ENCODE measurements at places on chromosomes 12 and 14.

GRCh38 chr14:90049390-90049789, 12.4 kb upstream of the KCNK13 start:
- no peak for DNase-seq

GRCh38 chr12:51122844-51123243, 39.4 kb upstream of the CSRNP2 start:
- DNase-seq: no peak

DNA sequence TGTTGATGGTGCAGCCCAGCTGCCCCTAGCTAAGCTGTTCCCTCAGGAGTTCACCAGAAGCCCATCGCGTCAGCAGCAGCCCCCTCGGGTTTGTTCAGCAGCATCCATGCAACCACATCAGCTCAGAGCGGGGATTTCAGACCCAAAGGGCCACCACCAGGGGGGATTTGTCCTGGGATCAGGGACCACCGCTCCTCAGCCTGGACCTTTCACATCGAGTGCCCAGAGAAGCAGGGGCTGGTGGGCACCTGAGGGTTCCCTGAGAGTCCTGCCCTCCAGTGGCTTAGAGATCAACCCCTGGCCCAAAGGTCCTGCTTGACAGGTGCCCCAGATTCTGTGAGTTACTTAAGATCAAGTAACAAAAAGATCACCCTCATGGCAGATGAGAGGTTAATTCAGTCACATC, 65.9 kb upstream of the C14orf180 start:
- DNase-seq: no peak

DNA sequence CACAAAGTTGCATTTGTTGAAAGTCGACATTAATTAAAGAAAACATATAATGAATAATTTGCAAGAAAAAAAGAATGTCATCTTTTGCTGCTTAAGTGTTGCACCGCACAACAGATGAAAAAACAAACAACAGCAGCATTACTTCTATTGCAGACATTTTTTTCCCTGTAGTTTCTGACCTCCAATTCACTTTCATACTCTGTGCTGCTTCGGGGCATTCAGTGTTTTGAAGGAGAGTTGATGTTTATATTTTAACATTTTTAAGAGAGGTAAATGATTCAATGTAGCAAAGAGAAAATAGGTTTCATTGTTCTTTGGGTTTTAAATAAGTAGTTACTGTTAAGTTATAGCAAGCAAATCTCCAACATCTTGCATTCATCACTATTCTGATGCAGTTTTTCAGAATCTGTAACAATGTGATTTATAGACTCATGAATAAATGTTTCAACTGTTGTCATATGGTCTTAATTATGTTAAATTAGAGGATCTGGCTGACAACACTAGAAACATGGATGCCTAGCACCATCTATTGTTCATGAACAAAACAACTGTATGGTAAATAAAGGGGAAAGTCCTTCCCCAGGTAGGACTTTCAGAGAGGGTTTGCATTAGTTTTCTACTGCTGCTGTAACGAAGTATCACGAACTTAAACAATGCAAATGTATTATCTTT, 168.1 kb downstream of the BCAT1 start:
- peak; percentile 3 for DNase-seq

GRCh38 chr12:128004383-128004938, 262.5 kb upstream of the TMEM132C start:
- no peak for DNase-seq

DNA sequence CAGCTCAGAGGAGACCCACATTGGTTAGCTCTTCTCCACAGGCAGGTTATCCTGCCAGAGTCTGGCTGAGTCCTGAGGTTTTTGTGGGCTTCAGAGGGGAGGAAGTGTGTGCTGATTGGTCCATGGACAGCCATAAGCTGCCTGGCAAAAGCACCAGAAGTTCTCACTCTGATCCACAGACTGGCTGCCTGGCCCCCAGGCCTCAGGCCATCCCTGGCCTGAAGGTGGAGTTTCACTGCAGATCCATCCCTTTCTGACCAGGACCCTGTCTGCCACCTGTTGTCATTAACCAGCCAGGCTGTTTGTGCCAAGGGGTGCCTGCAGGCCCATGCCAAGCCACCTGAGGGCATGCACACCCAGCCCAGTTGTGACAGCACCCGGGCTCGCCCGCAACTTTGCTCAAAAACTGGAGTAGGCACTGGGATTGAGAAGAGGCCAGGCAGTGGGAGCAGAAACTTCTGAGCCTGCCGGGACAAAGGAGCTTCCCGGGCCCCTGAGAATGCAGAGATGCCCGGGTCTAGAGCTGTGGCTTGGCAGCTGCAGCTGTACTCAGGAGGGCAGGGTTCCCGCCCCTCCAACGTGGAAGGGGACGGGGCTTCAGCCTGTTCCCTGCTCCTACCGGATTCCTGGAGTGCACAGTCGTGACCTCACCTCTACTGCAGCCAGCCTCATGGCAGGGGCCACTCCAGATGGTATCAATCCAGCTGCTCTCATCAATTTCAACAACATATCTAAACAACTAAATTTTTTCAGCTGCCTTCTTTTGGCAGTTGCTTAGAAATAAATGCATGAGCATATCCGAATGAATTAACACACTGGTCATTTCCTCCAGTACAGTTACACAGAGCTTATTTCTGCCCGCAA, 1277.3 kb downstream of the SLC16A7 start:
- no peak for DNase-seq

- no peak for DNase-seq
Observed at GRCh38 chr12:109735825-109736551, 22.4 kb downstream of the FAM222A start.

Data from amniotic stem cell (primary cell).